Right ventricle myocardium inferior (tissue), 1 donor: ENCODE measurements at places on chromosomes 16 and 17. TPM values are rescaled to one million over a fixed set of nuclear protein-coding genes. Genes with fewer than 3 reads are reported as not detected.
A peak's percentile ranks its signal among the peaks of the same experiment; 100 is the strongest.

Gene DPEP1
- not detected for total RNA-seq

Gene CCL23
- total RNA-seq: not detected

Gene CFAP97D1
- not detected for total RNA-seq

Gene TAT
- total RNA-seq: not detected

Gene CD300C
- 1.2 TPM for total RNA-seq

Gene SLC12A3
- total RNA-seq: not detected

Gene KCNH6
- not detected for total RNA-seq

Gene CTNS
- 6.6 TPM for total RNA-seq

Gene TUBB3
- total RNA-seq: 2.8 TPM

Gene SLC35G6
- total RNA-seq: not detected

Gene KCTD5
- total RNA-seq: 10.5 TPM

Gene QRICH2
- total RNA-seq: 3.6 TPM

Gene GNG13
- not detected for total RNA-seq

Gene SPATA33
- 1.6 TPM for total RNA-seq

Gene EFCAB5
- total RNA-seq: not detected

Gene C17orf50
- total RNA-seq: not detected

GRCh38 chr17:8785547-8786413 lies 13.4 kb downstream of the MFSD6L start:
- peak; percentile 76 for DNase-seq

DNA sequence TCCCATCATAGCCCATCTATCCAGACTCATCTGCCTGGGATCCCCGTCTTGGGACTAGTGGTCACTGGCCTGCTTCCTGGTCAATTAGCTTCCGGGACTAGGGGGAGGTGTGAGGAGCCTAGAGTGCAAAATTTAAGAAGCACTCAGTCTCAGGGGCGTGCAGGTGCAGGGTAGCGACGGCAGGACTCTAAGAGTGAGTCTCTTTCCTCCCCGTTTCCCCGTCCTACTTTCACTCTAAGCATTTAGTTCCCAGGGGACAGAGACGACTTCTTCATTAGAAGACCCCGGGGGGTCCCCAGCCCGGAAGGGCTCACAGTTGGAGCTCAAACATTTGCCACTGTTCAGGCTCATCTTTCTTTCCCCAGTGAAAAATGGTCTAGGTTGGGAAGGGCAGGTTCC lies 677 bp upstream of the ZNHIT3 start:
- DNase-seq: no peak

DNA sequence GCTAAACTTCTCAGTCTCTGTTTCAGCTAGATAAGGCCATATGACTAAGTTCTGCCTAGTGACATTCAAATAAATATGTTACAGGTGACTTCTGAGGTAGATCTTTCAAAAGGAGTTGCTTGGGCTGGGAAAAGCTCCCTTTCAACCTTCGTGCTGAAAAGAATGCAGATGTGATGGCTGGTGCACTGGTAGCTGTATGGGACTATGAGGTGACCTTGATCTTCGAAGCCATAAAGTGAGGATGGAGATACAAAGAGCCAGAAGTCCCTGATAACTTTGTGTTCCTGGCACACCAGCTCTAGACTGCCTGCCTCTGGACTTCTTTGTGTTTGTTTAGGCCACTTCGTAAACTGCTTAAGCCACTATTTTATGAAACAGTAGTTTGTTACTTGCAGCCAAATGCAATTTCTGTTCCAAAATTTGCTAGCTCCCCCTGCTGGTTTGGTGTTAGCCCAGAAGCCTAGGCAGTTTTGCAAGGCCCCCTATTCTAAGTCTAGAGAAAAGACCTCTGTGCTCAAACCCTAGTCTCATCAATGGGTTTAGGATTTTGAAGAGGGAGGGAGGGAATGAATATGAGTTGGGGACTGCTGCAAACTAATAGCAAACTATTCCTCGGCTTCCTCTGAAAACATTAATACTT lies 23.3 kb upstream of the ERCC4 start:
- DNase-seq: no peak

DNA sequence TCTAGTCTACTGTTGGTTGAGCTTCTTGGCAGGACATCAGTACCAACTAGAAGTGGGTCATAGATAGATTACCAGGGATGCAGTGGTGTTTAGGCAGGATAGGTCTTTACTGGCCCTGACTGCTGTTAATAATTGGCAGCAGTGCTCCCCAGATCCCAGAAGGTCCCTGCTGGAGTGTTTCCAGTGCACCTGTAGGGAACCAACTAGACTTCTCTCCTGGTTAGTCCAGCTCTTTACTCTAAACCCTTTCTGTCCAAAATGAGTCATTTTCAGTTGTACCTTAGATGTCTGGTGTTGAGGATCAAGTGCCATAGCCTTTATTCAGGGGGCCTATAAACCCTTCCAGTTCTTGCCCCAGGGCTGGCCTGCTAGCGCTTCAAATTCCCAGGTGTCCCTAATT lies 8.7 kb downstream of the POLR2C start:
- DNase-seq: no peak

DNA sequence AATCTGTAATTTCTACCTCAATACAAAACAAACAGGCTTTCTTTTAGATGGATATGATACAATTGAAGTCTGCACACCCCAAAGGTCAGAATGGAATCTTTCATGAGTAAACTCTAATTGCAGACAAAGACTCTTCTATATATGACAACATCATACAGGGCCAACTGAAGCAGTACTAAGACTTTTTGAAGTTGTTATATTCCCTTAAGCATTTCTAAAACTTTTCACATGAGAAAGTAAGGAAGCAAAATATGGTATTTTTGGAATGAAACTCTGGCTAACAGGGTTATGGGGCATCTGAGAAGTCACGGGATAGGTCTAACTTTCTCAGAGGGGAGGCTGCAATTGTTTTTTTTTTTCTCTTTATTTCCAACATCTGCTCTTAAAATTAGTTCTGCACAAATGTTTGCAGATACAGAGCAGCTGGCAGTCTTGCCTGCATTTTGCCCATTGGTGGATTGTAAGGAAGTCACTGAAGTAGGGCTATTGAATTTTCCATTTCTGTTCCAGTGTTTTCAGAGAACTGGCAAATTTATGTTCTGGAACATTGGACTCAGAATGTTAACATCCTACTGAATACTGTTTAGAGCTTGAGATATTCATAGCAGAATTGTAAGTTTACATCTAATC lies 59.1 kb downstream of the SSH2 start:
- no peak for DNase-seq

DNA sequence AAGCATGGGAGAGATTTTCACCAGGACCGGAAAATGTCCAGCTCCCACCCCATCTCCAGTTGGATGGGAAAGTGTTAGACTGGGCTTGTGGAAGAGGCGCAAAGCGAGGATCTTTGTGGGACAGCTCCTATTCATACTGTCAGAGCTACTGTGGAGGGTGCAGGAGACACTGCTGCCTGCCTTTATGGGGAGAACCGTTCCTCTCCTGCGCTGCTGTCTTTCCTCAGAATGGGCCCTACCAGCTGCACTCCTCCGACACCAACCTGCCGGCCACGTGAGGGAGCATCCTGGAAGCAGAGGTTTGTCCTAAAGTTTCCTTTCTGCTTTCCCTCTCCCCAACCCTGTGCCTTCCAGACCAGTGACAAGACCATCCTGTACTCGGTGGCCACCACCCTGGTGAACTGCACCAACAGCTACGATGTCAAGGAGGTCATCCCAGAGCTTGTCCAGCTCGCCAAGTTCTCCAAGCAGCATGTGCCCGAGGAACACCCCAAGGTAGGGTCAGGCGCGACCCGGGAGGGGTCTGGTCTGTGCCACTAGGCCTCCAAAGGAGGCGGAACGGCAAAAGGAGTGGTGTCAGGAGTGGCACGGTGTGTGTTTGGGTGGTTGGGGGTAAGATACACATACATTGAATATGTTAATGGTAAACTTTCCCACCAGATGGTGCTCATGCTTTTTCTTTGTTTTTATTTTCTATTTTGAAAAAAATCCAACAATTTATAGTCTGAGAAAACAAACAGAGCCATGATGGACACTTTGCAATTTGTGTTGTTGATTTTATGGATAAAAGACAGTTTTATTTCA lies 23.0 kb downstream of the SLC35G3 start:
- no peak for DNase-seq

DNA sequence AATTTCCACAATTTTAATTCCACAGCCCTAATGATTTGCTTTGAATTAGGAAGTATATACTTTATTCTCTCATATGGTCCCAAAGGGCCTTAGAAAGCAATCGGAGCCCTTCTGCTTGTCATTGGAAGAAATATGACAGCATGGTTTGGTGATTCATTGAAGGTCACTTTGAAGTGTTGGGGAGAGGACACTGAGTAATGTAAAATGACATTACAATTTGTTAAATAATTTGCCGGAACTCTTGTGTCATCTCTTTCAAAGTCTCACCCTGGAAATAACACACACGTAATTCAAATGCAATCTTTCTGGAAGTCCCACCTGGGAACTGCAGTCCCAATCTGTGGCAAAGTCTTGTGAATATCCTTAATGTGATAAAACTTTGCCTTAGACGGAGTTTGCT lies 59.8 kb downstream of the BMERB1 start:
- DNase-seq: no peak

DNA sequence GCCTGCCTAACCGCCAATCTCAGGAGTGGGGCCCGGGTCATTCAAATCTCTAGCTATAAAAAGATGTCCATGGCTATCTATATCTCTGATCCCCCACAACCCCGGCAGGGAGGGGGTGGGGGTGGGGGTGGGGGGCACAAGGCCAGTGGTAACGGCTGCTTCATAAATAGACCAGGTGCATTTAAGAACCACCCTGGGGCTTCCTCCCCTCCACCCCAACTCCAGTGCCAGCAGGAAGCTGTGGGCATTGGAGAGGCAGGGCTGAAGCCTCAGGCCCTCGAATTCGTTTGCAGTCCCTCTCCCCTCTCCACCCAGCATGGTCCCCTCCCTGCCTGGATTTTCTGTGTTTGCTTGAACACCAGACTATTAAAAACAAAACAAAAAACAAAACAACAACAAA lies 56.0 kb downstream of the RAP1GAP2 start:
- DNase-seq: no peak

- no peak for DNase-seq
These were observed 16.9 kb downstream of the MYO1D start for GRCh38 chr17:32859857-32860525.

DNA sequence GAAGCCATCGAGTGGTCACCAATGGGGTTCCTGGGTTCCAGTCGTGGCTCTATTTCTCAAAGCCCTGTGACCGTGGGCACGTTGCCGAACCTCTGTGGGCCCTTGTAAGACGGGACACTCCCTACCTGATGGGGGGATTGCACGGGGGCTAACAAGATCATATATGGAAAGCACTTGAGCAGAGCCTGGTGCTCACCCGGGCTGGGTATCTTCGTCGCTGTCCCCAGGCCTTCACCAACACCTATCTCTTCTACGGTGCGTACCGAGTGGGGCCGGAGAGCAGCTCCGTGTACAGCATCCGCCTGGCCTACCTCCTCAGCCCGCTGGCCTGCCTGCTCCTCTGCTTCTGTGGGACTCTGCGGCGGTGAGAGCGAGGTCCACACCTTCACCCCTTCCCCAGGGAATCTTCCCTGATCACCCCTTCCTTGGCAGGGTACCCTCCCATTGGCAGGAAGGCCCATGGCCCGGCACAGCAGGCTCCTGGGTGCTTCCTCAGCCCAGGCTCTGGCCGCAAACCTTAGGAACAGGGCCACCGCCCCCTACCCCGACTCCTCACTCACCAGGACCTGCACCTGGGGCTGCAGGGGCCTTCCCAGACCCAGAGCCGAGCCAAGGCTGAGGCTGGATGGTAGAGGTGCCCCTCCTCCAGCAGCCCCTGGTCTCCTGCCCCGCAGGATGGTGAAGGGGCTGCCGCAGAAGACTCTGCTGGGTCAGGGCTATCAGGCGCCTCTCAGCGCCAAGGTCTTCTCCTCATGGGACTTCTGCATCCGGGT lies 2.8 kb downstream of the TMC8 start:
- no peak for DNase-seq

DNA sequence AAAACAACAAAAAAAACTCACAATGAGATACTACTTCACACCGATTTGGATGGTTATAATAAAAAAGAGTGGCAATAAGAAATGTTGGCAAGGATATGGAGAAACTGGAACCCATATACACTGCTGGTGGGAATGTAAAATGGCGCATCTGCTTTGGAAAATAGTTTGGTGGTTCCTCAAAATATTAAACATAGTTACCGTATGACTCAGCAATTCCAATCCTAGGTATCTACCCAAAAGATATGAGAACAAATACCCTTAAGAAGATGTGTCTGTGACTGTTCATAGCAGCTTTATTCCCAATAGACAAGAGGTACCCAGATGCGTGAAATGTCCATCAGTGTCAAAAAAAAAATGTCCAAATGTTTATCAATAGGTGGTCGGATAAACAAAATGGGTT lies 7.2 kb downstream of the CPPED1 start:
- DNase-seq: no peak

DNA sequence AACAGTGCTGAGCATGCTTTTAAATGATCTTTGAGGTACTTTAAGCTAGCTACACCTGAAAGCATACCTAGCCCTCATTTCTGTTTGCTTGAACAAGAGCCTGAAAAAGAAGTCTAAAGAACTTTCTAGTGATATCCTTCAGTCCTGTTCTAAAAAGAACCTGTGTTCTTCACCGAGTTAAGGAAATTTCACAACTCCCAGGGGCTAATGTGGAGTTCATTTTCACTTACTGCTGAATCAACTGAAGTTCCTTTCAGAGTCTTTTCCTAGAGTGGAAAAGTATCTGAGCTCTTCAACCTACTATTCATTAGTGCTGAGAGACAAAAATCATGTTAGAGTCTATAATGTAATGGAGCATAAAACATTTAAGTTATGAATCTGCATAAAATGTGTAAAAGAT lies 66.9 kb downstream of the CHD9 start:
- no peak for DNase-seq

GRCh38 chr16:71972356-71972755 lies 27.8 kb downstream of the PKD1L3 start:
- no peak for DNase-seq

GRCh38 chr16:9297437-9298113 lies 206.1 kb downstream of the HAPSTR1 start:
- no peak for DNase-seq

GRCh38 chr17:77569846-77570564 lies 388.5 kb upstream of the TNRC6C start:
- no peak for DNase-seq

- DNase-seq: peak; percentile 60
These were observed 15.0 kb upstream of the C16orf95 start for GRCh38 chr16:87332150-87332549.

DNA sequence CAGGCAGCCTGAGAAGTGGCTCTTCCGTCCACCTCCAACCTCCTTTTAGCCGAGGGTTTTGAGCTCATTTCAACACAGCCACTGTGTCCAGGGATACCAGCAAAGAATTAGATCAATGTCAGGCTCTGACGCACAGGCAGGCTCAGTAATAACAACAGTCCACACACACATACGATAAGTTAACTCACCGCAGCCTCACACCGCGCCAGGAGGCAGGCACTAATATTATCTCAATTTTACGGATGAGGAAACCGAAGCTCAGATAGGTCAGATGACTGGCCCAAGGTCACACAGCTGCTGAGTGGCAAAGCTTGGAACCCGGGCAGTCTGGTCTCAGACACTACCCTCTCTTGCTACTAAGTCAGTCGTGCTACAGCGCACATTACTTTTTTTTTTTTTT lies 22.9 kb downstream of the ABR start:
- DNase-seq: no peak
